ENCODE measurements at places on chromosomes 4 and X. TPM values are rescaled to one million over a fixed set of nuclear protein-coding genes. Genes with fewer than 3 reads are reported as not detected.

The PCDH18 gene
- 0.17 TPM for total RNA-seq

The DDIT4L gene
- 7.0 TPM for total RNA-seq

The NR3C2 gene
- total RNA-seq: 2.7 TPM

The FGFRL1 gene
- 91.1 TPM for total RNA-seq

The RAB41 gene
- total RNA-seq: not detected

The OTUD6A gene
- not detected for total RNA-seq

The CCKAR gene
- total RNA-seq: not detected

The SPON2 gene
- total RNA-seq: 1.5 TPM

GRCh38 chr4:126441173-126442035 is 1126.6 kb downstream of the FAT4 start:
- H3K4me3 ChIP-seq: no peak overlapping the region
- H3K36me3 ChIP-seq: no peaks in the 10 kb centered on the region
- DNase-seq: no peak
- no peaks in the 10 kb centered on the region for H3K4me1 ChIP-seq
- no peaks in the 10 kb centered on the region for H3K27me3 ChIP-seq
- H3K27ac ChIP-seq: no peak overlapping the region

DNA sequence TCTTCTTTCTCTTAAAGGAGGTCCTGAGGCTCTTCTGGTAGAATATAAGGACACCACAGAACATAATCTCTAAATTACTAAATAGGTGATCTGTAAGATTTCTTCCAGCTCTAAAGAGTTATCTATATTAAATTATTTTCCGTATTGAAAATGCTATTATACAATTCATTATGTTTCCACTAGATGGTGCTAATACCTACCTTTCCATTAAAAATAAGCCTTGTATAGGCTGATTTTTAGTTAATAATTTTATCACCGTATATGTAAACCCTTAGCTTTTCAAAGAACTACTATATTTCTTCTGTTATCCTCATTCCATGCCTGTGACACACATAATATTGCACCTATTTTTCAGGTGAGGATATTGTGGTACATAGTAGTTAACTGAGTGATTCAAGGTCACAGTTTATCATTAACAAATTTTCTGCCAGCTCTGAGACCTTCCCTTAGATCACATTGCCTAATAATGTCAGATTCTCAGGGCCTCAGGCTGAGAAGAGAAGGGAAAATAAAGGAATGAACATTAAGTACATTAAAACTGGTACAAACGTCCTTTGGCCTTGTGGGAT is 138.8 kb downstream of the TEX11 start:
- H3K4me1 ChIP-seq: no peaks in the 10 kb centered on the region
- no peaks in the 10 kb centered on the region for H3K27me3 ChIP-seq
- no peak overlapping the region for H3K27ac ChIP-seq
- no peaks in the 10 kb centered on the region for H3K36me3 ChIP-seq
- H3K4me3 ChIP-seq: no peak overlapping the region

- no peaks in the 10 kb centered on the region for H3K36me3 ChIP-seq
- no peaks in the 10 kb centered on the region for H3K27me3 ChIP-seq
- DNase-seq: no peak
- no peak overlapping the region for H3K4me3 ChIP-seq
- no peaks in the 10 kb centered on the region for H3K4me1 ChIP-seq
These were observed 819.6 kb downstream of the NLGN4X start for GRCh38 chrX:5409106-5409505.

- H3K4me3 ChIP-seq: no peak overlapping the region
- H3K4me1 ChIP-seq: peaks cover 16% of the 10 kb centered on the region
- H3K27ac ChIP-seq: peak overlapping the region; percentile 72
- no peak for DNase-seq
These were observed 36.3 kb downstream of the ANXA10 start for GRCh38 chr4:168128601-168129000.

DNA sequence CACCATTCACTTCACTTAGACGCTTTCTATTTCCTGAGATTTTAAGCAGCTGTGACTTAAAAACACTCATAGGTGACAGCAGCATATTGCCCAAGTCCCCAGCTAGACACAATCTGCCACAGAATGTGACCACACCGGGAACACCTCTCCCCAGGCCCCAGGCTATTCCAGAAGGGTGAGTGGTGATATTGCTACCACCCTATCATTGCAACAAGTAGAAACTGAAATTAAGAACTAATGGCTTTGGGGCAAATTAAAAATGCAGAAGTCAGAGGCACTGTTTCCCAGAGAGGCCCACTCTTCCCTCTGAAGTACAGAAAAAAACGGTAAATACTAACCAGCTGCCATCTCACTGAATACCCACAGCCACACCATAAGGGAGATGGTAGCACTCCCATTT is 35.0 kb downstream of the QDPR start:
- H3K4me1 ChIP-seq: peaks cover 3% of the 10 kb centered on the region
- no peak overlapping the region for H3K27ac ChIP-seq
- H3K36me3 ChIP-seq: no peaks in the 10 kb centered on the region
- no peaks in the 10 kb centered on the region for H3K27me3 ChIP-seq
- no peak overlapping the region for H3K4me3 ChIP-seq

DNA sequence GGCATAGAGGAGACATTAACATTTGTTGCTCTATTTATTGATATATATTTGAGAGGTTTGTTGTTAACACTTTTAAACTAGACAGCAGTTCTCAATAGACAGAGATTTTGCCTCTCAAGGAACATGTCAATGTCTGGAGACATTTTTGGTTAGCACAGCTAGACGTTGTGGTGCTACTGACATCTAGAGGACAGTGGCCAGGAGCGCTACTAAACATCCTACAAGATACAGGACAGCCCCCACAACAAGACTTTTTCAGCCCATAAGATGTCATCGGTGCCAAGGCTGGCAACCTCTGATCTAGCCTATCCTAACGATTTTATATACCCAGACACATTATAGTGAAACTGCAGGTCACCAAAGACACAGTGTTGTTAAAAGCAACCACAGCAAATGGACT is 18.4 kb upstream of the CTSO start:
- no peaks in the 10 kb centered on the region for H3K4me1 ChIP-seq
- H3K27me3 ChIP-seq: no peaks in the 10 kb centered on the region

- H3K36me3 ChIP-seq: no peaks in the 10 kb centered on the region
- no peak for DNase-seq
- H3K27me3 ChIP-seq: no peaks in the 10 kb centered on the region
- no peak overlapping the region for H3K4me3 ChIP-seq
These were observed 204.7 kb upstream of the CASK start for GRCh38 chrX:42128020-42128419.

GRCh38 chr4:1675802-1676137 is 8.3 kb downstream of the FAM53A start:
- DNase-seq: no peak
- H3K36me3 ChIP-seq: no peaks in the 10 kb centered on the region
- H3K4me3 ChIP-seq: no peak overlapping the region
- H3K27ac ChIP-seq: no peak overlapping the region

DNA sequence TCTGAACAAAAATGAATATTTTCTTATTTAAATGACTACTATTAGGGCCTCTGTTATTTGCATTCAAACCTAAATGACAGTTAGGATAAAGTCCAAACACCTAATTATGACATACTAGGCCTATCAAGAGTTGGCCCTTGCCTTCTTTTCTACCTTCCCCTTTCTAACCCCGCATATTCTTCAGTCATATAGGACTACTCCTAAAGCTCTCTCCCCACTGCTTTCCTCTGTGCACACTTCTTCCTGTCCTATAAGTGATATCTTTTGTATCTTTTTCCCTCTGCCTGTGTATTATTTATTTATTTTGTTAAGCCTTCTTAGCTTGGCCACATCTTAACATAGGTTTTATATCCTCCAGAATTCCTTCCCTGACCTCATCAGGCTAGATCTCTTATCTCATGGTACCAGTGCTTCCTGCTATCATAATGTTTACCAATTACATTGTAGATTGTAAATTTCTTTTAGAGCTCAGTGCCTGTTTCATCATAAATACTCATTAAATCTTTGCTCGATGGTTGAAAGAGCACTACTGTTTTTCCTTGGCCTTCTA is 22.5 kb downstream of the ERVMER34-1 start:
- no peaks in the 10 kb centered on the region for H3K4me1 ChIP-seq
- no peaks in the 10 kb centered on the region for H3K27me3 ChIP-seq
- H3K4me3 ChIP-seq: no peak overlapping the region
- no peak overlapping the region for H3K27ac ChIP-seq
- DNase-seq: no peak
- H3K36me3 ChIP-seq: no peaks in the 10 kb centered on the region

GRCh38 chr4:167424341-167425256 is 190.3 kb upstream of the SPOCK3 start:
- no peak overlapping the region for H3K27ac ChIP-seq
- peaks cover 13% of the 10 kb centered on the region for H3K4me1 ChIP-seq
- H3K27me3 ChIP-seq: no peaks in the 10 kb centered on the region
- no peaks in the 10 kb centered on the region for H3K36me3 ChIP-seq
- no peak for DNase-seq

- DNase-seq: no peak
- no peaks in the 10 kb centered on the region for H3K36me3 ChIP-seq
- H3K4me1 ChIP-seq: peaks cover 62% of the 10 kb centered on the region
- no peaks in the 10 kb centered on the region for H3K27me3 ChIP-seq
- H3K27ac ChIP-seq: peak overlapping the region; percentile 58
- H3K4me3 ChIP-seq: no peak overlapping the region
These were observed 93.1 kb downstream of the PDLIM5 start for GRCh38 chr4:94544811-94545210.

DNA sequence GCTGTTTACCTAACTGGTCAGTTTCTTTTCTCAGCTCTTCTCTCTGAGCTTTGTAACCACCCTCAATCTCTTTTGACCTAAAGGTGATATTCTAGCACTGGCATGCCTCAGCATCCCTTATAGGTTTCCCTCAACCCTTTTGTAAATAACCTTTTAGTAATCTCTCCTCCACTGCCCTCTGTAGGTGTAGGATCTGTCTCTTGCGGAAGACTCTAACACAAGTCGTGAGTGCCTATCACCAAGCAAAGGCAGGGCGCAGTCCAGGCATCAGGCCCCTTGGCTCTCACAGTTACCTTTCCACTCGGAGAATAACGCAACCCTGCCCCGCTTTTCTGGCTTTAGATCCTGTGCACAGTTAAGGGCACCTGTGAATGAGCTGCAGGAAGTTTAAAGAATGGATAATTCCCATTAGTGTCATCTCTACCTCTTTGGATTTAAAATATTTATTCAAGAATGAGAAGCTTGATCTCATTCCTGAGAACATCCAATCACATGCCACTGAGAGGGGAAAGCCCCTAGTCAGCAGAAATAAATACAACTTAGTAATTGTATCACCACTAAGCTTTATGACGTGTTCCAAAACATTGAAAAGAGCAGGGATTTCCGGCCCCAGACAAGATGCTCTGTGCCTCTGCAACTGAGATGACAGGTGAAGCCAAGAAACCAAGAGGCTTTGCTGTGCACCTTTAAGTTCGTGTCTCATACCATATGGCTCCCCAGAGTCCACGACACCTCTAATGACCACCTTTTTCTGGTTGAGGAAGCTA is 58.8 kb downstream of the SPINK2 start:
- H3K36me3 ChIP-seq: no peaks in the 10 kb centered on the region
- no peak for DNase-seq
- H3K4me3 ChIP-seq: no peak overlapping the region
